Hematopoietic multipotent progenitor cell treated with erythropoietin and hydrocortisone succinate and interleukin-3 and kit ligand, for 17 days (in vitro differentiated cells): ENCODE measurements at places on chromosomes 12 and 14.

- DNase-seq, result no peak
Measured at GRCh38 chr12:52189376-52190174, 2.2 kb downstream of the KRT80 start.

GRCh38 chr12:27542628-27543027 is 18.6 kb downstream of the PPFIBP1 start:
- no peak for DNase-seq

DNA sequence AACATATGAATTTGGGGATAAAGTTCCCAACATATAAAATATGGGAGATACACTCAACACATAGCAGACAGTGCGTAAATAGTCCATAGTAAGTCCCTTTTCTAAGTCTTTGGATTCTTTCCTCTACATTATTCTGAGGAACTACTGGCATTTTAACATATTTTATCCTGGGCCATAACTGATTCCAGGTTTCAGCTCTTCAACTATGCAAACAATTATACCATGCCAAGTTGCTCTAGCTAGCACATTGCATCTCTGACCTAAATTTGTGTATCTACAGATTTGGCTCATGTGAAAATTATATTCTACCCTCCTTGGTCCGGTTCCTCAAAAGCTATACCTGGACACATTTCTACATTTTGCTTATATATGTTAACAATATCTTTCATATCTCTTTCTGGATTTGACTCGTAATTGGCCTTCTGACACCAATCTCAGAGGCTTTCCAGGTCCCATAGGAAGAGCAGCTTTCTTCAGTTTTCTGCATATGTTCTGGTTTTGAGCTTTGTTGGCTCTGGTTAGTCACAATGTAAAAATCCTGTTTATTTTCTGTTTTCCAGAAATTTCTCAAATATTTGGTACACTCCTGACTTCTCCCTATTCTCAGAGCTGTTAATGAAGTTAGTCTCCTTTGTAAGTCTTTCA is 305.4 kb downstream of the BMP4 start:
- DNase-seq, result no peak

GRCh38 chr14:40028991-40029390 is 596.8 kb upstream of the FBXO33 start:
- no peak for DNase-seq

DNA sequence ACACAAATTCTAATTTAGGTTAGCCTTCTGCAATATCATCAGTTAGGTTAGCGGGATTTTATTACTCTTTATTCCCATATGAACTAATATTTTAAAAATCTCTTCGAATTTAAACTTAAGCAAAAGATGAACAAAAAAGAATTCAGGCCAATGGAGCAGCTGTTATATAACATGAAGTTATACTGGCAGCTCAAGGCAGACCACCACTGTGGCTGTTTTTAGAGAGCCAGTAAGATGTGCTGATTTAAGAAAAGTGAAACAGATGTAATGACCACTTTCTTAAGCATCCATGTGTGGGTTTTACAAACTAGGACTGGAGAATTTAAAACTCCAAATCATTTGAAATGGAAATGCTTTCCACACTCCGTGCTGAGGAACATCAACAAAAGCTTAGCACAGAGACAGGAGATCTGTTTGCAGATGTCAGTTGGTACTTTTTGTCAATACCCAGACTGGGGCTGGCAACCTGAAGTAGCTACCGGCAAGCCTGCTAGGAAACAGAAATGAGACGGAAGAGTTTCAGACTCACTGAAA is 164.9 kb downstream of the TTC7B start:
- DNase-seq, result no peak

GRCh38 chr14:65373671-65374039 is 38.9 kb upstream of the FUT8 start:
- no peak for DNase-seq

DNA sequence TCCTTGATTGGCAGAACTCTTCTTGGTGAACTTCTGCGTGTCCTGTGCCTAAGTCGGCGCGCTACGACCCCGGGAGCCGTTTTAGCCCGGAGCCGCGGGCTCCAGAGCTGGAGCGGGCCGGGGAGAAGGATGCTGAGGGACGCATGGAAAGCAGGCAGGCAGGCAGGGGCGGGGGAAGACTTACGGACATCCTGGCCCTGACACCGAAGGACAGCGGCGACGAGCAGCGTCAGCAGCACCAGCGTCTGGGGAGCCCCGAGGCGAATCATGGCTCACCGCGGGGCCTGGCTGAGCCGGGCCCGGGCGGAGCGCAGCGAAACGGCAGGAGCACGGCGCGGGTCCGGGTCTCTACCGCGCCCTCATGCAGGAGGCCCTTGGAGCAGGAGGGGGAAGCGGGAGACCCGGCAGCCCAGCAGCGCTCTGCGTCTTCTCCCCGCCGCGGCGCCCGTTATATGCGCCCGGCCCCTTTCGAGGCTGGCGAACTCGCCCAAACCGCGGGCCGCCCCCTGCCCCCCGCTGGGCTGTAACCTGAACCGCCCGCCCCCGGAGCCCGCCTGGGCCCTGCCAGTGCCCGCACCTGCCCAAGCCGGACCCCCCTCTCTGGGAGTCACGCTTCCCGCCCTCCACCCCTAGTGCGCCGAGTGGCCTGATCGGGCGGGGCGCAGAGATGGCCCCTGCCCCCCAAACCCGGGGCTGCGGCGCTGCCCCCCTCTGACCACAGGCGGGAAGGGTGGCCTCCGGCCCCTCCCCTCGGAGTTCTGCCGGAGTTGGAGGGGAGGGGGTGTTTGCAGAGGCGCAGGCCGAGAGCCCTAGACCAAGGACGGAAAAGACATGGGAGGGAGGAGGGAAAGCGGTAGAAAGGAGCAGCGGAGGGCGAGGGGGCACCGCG is at the start of gene COL2A1:
Gene COL2A1, minus strand, starts transcription at position 424 of the 889 bp plus-strand sequence. Its CDS starts 155 bp downstream, at position 269.
- DNase-seq, result no peak

DNA sequence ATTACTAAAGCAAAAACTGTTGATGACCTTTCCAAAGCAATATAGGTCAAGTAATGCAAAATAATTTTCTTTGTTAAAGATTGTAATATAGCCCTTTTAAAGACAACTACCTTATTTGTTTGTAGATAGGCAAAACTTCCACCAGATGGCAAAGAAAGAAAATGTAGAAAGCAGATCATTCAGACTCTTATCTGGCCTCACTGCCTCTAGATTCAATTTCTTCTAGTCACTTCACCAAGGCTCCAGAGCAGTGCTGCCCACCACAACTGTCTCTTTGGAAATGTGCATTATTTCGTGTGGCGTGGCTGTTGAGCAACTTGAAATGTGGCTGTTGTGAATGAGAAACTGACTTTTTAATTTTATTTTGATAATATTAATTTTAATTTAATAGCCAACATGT is 127.1 kb downstream of the ITPR2 start:
- DNase-seq, result no peak

DNA sequence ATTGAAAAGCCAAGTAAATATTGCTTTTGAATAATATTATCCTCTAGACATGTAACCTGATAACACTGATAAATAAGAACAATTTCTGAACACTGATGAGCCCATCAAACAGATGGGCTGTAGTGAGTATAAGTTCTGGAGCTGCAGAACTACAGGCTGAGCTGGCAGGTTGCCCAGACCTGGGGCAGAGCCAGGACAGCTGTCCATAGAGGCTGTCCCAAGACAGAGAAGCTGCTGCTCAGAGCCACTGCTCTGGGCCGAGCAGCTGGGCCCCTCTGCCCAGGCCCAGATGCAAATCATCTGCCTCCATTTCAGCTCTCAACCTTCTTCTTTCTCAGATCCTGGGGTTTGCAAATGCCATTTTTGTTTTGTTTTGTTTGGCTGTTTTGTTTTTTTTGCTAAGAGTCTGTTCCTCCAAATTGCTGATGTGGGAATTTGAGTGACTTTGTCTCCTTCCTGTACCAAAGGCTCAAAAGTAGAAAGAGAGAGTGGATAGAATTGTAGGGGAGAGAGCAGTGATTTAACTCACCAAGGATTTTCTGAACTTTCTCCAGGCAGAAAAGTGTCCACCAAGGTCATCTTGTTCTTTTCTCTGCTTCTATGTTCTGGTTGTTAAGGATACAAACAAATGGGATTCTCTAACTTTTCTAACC is 4.0 kb upstream of the TESPA1 start:
- DNase-seq, result peak; percentile 91

DNA sequence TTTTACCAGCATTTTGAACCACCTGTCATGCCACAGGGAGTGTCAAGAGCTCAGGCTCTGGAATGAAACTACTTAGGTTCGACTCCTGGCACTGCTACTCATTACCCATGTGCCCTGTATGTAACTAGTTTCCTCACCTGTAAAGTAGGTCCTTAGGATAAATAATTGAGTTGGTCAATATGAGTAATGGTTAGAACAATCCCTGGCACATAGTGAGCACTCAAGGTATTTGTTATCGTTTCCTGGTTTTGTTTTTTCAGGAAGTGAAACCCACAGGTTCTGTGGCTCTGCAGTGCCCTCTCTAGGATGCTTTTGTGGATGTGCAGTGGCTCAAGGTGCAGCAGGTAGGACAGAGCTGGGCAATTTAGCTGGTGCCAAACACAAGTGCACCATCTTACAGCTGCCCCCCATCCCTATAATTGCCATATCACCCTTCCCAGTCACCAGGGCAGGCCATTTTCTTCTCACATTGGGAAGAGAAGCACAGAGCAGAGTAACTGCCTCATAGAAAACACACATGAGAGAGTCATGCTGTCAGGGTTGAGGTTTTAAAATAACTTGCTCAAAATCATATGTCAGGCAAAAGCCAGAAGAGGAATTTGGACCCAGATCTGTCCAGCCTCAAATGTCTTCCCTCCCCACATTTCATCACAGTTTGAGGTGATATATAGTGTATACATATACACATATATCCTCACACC is 297.5 kb downstream of the RPAP3 start:
- DNase-seq, result no peak

DNA sequence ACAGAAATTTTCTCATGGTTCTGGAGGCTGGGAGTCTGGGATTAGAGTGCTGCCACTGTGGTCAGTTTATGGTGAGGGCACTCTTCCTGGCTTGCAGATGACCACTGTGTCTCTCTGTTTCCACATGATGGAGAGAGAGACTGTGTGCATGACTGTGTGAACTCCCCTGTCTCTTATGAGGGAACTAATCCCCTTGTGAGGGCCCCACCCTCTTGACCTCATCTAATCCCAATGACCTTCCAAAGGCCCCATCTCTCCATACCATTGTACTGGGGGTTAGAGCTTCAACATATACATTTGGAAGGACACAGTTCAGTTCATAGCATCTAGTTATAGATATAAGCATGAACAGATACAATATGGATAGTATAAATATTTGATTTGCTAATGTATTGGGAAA is 31.7 kb downstream of the ANO6 start:
- no peak for DNase-seq

- no peak for DNase-seq
Measured at GRCh38 chr12:111046896-111047295, 126.5 kb upstream of the MYL2 start.

GRCh38 chr14:77228056-77228455 is 43.0 kb downstream of the NGB start:
- DNase-seq, result no peak

- DNase-seq, result no peak
Measured at GRCh38 chr14:75411214-75411540, 16.6 kb upstream of the JDP2 start.

GRCh38 chr12:113418213-113418879 is 3.8 kb upstream of the SDSL start:
- no peak for DNase-seq

GRCh38 chr14:58151133-58152013 is 640 bp downstream of the ARMH4 start:
- DNase-seq, result no peak

DNA sequence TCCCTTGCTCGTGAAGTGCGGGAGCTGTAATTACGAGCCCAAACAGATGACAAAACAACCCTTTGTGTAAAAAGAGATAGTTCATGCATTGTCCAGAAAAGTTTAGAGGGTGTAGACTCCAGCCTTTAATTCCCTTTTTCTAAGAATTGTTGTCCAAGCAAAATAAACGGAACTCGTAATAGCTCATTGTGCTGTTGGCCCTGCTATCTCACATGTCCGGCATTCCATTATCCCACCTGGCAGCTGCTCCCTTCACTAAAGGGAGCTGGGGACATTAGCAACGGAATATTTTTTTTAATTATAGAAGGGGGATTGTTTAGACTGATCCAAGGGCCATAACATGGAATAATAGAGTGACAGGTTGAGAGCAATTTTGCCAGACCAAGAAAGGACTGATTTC is 277.5 kb upstream of the TBX3 start:
- DNase-seq, result no peak

DNA sequence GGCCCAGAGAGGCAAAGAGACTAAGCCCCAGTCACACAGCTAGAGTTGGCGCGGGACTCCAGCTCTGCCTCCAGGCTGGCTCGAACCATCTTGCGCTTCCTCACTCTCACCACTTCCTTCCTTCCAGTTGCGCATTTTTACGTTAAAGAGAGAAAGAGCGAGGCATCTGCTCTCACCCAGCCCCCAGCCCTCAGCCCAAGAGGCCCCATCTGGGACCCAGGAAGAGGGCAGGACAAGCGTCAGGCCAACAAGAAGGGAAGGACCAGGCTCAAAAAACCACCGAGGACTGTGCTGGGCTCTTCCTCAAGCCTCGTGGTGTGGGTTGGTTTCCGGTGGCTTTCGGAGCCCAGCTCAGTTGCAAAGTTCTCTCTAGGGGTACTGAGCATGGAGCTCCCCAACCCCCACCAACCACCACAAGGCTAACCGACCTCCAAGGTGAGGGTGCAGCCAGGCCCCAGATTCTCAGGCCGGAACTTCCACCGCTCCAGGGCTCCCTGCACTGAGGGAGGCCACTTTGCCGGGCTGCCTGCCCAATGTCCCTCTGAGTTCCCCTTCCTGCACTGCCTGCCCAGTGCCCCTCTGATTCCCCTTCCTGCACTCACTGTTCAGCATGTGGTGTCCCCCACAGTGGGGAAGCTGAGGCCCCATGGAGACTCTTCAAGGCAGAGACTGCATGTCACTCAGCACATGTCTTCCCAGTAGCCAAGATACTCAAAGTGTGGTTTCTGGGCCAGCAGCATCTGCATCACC is 35.9 kb downstream of the TESC start:
- no peak for DNase-seq

- DNase-seq, result no peak
Measured at GRCh38 chr12:45285717-45286116, 69.8 kb downstream of the ANO6 start.

GRCh38 chr14:44961151-44961553 is 595 bp downstream of the KLHL28 start:
- DNase-seq, result no peak

DNA sequence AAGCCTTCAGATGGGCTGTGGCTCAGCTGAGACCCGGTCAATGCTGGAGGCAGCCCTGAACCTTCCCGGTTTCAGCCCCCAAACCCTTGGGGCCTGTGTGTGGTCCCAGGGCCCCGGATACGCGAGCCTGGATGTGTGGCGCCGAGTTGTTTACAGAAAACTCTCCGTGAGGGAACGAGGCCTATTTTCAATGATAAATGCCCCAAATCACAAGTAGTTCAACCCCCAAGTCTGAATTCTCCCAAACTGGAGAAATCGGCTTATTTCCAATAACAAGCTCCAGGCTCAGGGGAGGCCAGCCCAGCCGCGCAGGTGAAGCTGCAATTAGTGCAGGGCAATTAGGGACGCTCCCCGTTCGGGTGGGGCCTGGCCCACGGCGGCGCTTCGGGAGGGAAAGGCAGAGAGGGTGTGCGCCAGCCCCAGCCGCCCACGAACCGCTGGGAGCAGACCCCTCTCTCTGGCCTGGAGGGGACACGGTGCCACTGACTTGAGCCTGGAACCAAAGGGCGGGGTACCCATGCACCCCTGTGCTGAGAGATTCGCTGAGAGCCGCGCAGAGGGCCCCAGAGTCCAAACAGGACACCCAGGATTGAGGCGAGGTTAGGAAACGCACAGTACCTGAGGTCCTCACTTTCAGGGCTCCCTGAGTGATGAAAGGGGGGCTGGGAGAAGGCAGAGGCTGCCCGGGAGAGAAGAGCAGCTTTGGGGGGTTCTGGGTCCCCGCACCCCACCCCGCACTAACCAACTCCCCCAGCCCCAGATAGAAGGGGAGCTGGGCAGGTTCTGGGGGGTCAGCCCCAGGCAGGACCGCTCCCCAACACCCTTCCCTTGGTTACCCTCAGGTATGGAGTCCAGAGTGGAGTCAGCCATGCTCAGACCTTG is 14.2 kb upstream of the ANKRD9 start:
- DNase-seq, result no peak
